ENCODE measurements at places on chromosomes 13 and 19. TPM values are rescaled to one million over a fixed set of nuclear protein-coding genes. Genes with fewer than 3 reads are reported as not detected.

The ARL11 gene
- 1.1 TPM for total RNA-seq

The SYT5 gene
- not detected for total RNA-seq

The USF2 gene
- total RNA-seq = 137 TPM

The GZMM gene
- total RNA-seq = 1.4 TPM

The IFNL2 gene
- total RNA-seq = not detected

The WDR62 gene
- 1.2 TPM for total RNA-seq

The HPN gene
- 1.1 TPM for total RNA-seq

The RELB gene
- total RNA-seq = 27.4 TPM

The SELENOV gene
- total RNA-seq = not detected

The UCHL3 gene
- total RNA-seq = 29.5 TPM

The TIMM50 gene
- 38.3 TPM for total RNA-seq

The FXYD3 gene
- 24.1 TPM for total RNA-seq

The CACNA1A gene
- total RNA-seq = 37.4 TPM

The ATP4B gene
- total RNA-seq = not detected

The CYP4F2 gene
- not detected for total RNA-seq

The GFY gene
- not detected for total RNA-seq

The FUT3 gene
- total RNA-seq = not detected

The CGB5 gene
- not detected for total RNA-seq

The VSIG10L gene
- 1.8 TPM for total RNA-seq

The KLC3 gene
- total RNA-seq = not detected

The ZNF430 gene
- 20.2 TPM for total RNA-seq

The KL gene
- 7.4 TPM for total RNA-seq

The RGS9BP gene
- total RNA-seq = 0.13 TPM

The HIF3A gene
- 55.0 TPM for total RNA-seq

The MAST1 gene
- 0.31 TPM for total RNA-seq

The CEACAM18 gene
- total RNA-seq = not detected

The TTC9B gene
- total RNA-seq = not detected

Data from sciatic nerve (tissue), 2 donors.